ENCODE measurements at places on chromosomes 11 and 22.

- H3K27me3 ChIP-seq = no peaks in the 10 kb centered on the region
- no peak overlapping the region for H3K27ac ChIP-seq
- H3K36me3 ChIP-seq = no peaks in the 10 kb centered on the region
- H3K4me1 ChIP-seq = peaks cover 10% of the 10 kb centered on the region
- no peak overlapping the region for H3K4me3 ChIP-seq
Observed at GRCh38 chr11:87020336-87020735, 17.4 kb upstream of the TMEM135 start.

- peak; percentile 41 for DNase-seq
- H3K4me1 ChIP-seq = no peaks in the 10 kb centered on the region
- no peaks in the 10 kb centered on the region for H3K36me3 ChIP-seq
- H3K27me3 ChIP-seq = no peaks in the 10 kb centered on the region
- no peak overlapping the region for H3K27ac ChIP-seq
Observed at GRCh38 chr11:83292709-83293456, 6.7 kb upstream of the CCDC90B start.

GRCh38 chr22:30932661-30933060 lies 35.9 kb downstream of the MORC2 start:
- DNase-seq = no peak
- no peak overlapping the region for H3K4me3 ChIP-seq
- H3K4me1 ChIP-seq = no peaks in the 10 kb centered on the region
- no peaks in the 10 kb centered on the region for H3K27me3 ChIP-seq
- peaks cover 95% of the 10 kb centered on the region for H3K36me3 ChIP-seq

DNA sequence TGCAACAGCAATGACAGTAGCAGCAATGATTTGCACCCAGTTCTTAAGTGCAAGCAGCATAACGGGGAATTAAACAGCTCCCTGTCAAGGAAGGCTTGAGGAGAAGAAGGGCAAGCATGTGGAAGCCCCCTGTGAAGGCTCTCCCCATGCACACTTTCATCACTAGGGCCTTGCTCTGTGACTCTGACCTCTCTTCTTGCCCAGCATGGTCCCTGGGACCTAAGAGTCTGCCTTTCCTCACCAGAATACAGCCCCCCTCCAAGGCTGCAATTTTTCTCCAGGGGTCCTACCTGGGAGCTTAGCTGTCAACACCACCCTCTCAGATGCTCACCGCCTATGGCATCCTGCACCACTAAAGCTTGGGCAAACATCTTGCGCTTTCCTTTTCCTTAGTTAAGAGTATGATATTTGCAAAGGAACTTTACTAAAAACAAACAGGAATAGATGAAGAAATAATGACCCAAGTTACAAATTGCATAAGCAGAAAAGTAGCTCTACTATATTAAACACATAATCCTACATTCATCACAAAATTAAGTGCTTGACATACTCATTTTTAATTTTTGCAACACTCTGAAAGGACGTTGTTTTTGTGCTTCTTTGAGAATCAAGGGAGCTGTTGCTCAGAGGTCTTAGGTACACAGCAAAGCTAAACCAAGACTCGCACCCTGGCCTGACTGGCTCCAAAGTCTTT lies 187.6 kb downstream of the ADAMTS15 start:
- H3K27ac ChIP-seq = no peak overlapping the region
- H3K27me3 ChIP-seq = no peaks in the 10 kb centered on the region
- H3K4me3 ChIP-seq = no peak overlapping the region
- no peak for DNase-seq
- no peaks in the 10 kb centered on the region for H3K36me3 ChIP-seq
